Eye (tissue), 1 donor: ENCODE measurements at places on chromosomes 3 and 15.

GRCh38 chr3:194306771-194307640 is 44.1 kb downstream of the CPN2 start:
- peak; percentile 18 for DNase-seq

DNA sequence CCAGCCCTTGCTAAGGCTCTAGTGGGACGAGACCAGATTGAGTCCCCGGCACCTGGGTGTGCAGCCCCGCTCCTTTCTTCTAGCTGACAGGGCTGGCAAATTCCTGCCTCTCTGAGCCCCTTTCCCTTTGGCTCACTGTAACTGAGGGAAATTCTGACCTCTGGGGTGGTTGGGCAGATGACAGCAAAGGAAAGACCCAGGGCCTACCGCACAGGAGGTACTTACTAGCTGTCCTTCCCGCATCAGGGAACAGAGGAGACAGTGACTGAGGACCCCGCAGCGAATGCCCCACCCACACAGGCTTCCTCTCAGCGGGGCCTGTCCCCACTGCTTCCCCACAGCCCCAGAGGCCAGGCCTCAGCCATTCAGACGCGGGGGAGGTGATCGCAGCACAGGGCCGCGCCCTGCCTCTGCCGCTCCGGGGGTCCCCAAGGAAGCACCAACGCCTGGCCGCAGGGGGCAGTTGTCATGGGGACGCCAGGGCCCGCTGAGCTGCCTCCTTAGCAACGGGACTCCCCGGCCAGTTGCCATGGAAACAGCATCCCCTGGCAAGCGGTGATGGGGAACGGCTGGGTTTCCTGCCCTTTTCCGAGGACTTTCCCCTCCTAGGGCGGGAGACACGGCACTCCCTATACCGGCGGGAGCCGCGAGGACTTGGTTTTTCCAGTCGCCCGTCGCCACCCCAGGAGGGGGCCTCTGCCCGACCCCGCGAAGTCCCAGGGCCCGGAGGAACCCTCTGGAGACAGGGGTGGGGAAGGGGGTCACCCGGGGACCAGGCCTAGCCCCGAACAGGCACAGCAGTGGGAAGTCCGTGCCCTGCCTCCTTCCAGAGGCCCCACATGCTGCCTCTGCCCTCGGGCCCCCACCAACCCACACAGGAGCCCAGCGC is 50.1 kb downstream of the HCN4 start:
- DNase-seq = peak; percentile 85

GRCh38 chr3:20743553-20744321 is 557.7 kb upstream of the SGO1 start:
- DNase-seq = no peak

GRCh38 chr15:65512189-65512588 is 5.3 kb downstream of the DPP8 start:
- DNase-seq = no peak

GRCh38 chr3:172751175-172751704 is 714 bp downstream of the ECT2 start:
- DNase-seq = no peak
